HFF-Myc (cell line): ENCODE measurements at places on chromosomes 11 and 22.

GRCh38 chr11:107017104-107017432 lies 1.2 kb downstream of the GUCY1A2 start:
- DNase-seq = no peak

DNA sequence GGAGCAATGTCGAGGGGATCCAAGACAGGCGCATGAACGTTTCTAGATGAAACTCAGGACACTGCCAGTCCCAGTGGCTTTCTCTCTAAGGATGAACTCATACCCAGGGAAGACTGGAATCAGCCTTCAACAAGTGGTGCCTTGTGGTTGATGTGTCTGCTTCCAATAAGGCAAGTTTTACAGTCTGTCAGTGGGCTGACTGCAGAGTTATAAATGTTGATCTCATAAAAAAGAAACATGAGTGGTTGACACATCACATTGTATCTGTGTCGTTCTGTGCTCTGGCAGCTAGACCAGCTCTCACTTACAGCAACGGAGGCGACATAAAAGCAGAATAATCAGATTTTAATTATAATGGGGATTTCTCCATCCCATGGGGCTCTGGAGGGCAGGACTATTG lies 96.7 kb downstream of the SNX19 start:
- no peak for DNase-seq

- DNase-seq = no peak
These were observed 12.5 kb downstream of the RAC2 start for GRCh38 chr22:37231406-37232139.

DNA sequence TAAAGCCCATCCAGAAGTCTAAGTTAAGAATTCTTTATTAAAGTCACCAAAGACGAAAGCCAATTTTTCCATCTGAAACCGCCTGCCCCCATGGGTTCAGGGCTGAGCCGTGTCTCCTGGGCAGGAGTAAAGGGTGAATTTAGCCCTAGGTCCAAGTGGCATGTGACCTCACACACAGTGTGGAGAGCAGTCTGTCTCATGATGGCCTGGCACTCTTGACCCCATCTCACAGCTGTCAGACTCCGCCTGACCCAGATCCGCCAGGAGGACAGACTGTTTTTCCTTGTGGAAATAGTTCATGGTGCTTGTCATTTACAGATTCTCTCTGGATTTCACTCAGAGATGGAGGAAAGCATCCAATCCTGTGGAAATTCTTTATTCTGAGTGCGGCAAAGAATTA lies 109.7 kb downstream of the GALNT18 start:
- no peak for DNase-seq

DNA sequence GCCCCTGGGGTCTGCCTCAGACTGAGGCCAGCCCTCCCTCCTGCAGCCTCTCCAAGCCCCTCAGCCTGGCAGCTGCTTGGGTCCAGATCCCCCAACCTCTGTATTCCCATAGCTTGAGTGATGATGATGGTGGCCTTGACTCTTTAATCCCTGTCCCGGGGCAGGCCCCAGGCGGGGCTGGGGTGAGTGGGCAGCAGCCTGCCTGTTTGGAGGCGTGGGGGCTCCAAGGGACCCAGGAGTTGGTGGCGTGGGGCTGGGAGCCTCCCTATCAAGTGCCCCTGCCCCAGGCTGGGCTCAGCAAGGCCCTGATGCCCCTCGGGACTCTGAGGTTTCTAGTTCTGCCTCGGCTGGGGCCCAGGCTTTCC lies 22.5 kb downstream of the PPIL2 start:
- no peak for DNase-seq

GRCh38 chr11:115920841-115921480 lies 416.7 kb upstream of the CADM1 start:
- no peak for DNase-seq

- DNase-seq = peak; percentile 39
These were observed 11.6 kb downstream of the MMP3 start for GRCh38 chr11:102831489-102832440.

DNA sequence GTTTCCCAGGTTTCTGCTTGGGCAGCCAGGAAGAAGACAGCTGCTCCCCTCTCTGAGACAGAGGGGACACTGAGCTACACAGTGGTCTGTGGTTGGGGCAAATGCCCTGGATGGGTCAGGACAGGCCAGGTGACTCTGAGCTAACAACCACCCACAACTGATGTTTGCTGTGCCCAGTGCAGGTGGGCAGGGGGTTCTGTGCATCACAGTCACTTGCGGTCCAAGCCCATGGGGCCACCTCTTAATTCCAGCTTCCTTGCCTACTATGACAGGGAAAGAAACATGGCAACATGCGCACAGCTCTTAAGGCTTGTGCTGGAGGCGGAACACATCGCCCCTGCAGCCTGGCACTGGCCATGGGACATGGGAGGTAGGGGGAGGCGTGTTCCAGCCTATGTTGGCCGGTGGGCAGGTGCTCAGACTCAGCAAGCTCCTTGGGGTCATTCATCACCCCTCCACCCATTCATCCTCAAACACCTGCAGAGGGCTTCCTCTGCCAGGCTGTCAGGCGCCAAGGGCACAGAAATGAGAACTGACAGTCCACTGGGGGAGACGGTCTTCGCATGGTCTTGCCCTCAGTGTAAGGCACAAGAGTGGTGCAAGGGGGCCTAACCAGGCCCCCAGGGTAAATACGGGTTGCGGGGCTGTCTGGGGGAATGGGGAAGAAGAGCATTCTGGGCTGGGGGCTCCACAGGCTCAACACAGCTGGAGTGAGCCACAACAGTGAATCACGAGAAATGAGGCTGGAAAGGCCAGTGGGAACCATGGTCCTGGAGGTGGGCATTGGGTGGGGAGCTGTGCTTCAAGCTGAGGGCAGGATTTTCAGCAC lies 55.6 kb downstream of the ARFGAP3 start:
- no peak for DNase-seq

GRCh38 chr11:131518305-131518838 lies 148.0 kb downstream of the NTM start:
- DNase-seq = no peak

DNA sequence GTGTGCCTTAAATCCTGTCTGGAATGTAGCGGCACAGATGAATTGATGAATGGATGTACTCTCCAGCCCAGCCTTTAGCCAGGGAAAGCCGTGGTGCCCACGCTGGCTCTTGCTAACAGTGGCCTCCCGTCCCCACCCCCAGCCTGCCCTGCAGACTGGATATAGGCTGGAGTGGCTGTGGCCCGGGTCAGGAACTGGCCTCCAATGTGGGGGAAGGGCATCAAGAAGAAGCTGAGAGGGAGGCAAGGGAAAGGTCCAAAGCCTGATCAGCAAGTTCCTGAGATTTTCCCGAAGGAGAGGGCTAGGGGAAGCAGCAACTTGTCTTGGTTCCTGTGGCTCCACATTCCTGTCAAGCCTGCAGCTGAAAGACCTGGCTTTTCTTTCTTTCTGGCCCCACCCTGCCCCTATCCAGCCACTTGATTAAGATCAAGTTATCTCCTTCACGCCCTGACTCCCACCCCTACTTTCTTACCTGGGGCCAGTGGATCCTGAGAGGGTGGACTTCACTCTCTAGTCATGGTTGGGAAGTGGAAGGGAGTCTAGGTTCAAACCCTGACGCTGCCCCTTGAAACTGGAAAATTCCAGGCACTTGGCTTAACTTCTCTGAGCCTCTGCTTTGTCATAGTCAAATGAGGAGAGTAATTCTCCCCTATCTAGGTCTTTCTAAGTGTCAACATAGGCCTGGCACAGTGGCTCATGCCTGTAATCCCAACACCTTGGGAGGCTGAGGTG lies 11.0 kb upstream of the MICALL1 start:
- no peak for DNase-seq

DNA sequence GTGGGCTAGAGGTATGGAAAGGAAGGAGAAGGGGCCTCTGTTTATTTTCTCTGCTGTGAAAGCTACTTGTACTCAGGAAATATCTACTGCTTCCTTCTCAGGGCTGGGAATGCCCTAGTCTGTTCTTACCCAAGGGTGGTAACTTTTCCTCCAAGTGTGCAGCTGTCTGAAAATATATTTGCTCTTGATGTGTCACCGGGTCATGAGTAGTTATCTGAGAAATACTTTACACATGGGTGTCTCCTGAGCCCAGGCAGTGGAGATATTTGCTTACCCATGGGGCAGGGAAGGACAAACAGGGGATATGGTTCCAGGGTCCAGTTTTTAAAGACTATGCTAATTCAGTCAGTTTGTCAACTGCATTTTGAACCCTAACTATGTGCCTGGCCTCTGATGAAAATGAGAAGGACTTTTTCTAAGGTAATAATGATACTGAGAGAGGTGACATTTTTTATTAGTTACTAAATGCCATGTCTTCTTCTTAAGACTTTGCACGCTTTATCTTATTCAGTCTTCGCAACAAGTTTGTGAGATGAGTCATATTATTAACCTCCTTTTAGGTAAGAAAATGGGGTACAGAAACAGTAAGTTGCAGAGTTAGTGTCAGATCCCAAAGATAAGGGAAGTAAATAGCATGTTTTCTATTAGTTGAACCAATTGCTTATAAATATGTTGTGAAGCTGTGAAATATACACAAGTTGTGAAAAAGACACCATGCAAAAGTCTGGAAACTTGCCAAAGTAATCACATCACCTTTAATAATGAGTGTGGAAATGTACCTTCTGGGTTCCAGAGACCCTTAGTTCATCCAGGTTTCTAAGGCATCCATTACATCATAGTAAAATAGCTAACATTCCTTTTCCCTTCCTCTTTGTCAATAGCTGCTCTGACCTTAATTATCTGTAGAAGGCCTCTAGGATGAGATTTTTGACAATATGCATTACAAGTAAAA lies 22.9 kb downstream of the SYTL2 start:
- DNase-seq = no peak

GRCh38 chr22:17964156-17964555 lies 60.2 kb downstream of the MICAL3 start:
- DNase-seq = no peak

- no peak for DNase-seq
These were observed 20.1 kb upstream of the CECR2 start for GRCh38 chr22:17349172-17349571.

GRCh38 chr22:29158546-29158945 lies 47.1 kb upstream of the EMID1 start:
- DNase-seq = no peak

- DNase-seq = no peak
These were observed 36.7 kb downstream of the ADAMTS8 start for GRCh38 chr11:130391711-130392110.

DNA sequence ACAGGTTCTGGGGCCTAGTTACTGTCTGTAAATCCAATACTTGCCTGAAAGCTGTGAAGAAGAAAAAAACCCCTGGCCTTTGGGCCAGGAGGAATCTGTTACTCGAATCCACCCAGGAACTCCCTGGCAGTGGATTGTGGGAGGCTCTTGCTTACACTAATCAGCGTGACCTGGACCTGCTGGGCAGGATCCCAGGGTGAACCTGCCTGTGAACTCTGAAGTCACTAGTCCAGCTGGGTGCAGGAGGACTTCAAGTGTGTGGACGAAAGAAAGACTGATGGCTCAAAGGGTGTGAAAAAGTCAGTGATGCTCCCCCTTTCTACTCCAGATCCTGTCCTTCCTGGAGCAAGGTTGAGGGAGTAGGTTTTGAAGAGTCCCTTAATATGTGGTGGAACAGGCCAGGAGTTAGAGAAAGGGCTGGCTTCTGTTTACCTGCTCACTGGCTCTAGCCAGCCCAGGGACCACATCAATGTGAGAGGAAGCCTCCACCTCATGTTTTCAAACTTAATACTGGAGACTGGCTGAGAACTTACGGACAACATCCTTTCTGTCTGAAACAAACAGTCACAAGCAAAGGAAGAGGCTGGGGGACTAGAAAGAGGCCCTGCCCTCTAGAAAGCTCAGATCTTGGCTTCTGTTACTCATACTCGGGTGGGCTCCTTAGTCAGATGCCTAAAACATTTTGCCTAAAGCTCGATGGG lies 13.5 kb downstream of the PIK3IP1 start:
- no peak for DNase-seq

DNA sequence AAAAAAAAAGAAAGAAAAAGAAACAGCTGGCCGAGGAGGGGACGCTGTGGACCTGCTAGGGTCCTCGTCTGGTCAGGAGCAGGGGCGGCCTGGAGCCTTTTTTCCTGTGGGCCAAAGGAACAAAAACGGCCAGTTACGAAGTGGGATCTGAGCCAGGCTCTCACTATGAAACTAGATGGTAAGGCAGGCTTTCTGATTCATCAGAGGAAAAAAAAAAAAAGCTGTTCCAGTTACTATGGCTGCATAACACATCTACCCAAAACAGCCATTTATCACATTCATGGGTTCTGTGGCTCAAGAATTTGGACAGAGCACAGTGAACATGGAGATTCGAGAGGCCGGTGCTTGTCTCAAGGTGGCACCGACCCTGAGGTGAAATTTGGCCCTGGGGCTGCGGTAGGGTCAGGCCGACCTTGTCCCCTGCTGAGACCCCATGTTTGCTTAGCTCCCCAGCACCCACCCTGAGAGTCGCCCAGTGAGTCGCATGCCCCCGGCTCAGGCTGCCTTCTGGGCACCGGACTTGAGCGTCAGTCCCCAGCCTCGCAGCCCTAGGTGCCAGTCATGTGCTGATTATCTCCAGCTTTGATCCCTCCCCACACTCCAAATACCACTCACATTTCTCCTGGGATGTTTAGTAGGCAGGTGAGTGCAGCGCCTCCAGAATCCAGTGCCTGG lies 34.2 kb downstream of the MRGPRD start:
- DNase-seq = peak; percentile 32

DNA sequence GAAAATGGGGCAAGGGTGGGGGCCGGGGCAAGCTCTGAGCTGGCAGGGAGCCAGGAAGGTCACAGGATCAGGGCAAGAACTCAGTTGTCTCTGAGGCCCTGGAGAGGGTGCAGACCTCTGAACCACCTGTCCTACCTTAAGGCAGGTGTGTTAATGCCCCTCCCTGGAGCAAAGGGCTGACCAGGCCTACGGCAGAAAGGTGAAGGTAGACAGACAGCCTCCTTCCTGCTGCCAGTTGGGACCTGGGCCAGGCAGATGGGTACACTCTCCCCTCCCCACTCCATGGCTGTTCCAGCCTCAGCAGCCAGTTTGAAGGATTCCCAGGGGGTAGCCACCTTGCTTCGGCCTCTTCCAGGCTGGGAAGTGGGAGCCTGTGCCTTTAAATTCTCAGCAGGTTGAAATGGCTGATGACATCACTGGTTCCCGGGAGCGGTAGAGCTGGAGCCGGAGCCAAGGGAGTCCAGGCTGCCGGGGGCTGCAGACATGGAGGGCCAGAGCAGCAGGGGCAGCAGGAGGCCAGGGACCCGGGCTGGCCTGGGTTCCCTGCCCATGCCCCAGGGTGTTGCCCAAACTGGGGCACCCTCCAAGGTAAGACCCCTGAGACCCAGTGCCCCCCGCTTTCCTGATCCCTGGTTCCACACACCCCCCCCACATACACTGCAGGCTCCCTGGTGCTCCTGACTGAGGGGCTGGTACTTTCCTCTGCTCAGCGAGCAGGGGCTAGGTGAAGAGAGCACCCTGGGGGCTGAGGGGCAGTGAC lies at the start of gene INPP5J:
Gene INPP5J (plus strand): TSS at position 435 of the 760 bp plus-strand sequence. CDS start 49 bp downstream, at position 484.
- no peak for DNase-seq

DNA sequence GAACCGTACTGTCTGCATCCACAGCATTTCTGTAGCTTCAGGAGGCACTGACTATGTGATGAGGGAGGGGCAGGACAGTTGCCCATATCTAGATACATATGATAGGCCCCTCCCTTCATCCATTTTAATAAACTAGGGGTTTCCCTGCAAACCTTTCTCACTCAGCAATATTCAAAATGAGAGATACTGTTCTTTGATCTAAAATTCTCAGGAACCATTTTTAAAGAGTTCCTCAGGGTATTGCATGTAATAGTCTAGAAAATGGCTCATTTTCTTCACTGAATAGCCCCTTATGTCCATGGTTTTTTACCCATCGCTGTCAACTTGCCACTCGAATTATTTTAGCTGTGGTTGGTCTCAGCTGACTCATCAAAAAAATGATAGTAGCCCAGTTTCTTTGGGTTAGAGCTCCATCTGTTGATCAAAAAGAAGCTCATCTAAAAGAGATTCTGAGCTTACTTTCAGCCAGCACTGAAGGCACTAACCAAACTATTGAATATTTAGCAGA lies 37.0 kb upstream of the DNAJB7 start:
- DNase-seq = peak; percentile 39
